ENCODE measurements at places on chromosomes 12 and 14. TPM values are rescaled to one million over a fixed set of nuclear protein-coding genes. Genes with fewer than 3 reads are reported as not detected.

DNA sequence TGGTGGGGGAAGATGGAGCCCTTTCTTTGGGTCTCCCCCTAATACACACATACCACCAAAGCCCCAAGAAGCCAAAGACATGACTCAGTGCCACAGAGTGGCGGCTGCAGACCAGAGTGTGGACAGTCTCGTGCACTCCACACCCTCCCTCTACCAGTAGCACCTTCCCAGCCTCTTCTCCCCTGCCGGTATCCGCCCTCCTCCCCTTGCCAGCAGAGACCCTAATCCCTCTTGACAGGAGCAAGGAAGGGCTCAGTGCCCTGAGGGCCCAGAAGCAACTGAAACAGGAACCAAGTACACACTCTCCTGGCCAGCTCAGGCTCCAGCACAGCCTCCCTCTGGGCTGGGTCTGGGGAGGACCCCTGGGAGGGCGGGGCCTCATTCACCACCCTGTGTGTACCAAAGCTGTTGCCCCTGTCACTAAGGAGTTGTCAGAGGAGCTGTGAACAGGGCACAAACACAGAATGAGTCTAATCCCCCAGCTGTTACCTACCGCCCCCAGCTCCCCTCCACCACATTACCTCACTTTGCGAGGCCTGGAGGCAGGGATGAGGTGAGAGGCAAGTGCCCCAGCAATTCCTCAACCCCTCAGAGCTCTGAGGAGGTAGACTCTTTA, 8.2 kb downstream of the SPRYD3 start:
- peaks cover 47% of the 10 kb centered on the region for H3K36me3 ChIP-seq
- peaks cover 69% of the 10 kb centered on the region for H3K4me1 ChIP-seq
- DNase-seq = no peak

GRCh38 chr14:35438910-35439713, 34.6 kb upstream of the NFKBIA start:
- H3K4me3 ChIP-seq = no peak overlapping the region
- H3K36me3 ChIP-seq = no peaks in the 10 kb centered on the region
- no peak overlapping the region for H3K27ac ChIP-seq
- DNase-seq = no peak
- no peaks in the 10 kb centered on the region for H3K27me3 ChIP-seq

DNA sequence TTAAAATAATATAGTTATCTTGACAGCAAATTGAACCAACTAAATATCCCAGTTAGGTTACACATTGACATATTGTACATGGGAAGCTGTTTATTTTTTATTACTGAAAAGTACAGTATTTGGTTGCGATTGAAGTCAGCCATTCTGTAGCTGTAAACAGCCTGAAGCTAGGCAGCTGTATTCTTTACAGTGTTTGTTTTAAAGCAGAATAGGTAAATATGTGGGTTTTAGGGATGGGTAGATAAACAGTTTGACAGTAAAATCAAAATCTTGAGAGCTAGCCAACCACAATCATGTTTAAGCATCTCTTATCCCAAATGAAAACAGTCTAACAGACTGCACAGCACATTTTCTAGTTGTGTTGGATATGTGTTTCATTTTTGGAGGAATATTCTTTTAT, 45.7 kb downstream of the TTC6 start:
- H3K27ac ChIP-seq = no peak overlapping the region
- DNase-seq = no peak
- H3K27me3 ChIP-seq = no peaks in the 10 kb centered on the region
- no peaks in the 10 kb centered on the region for H3K36me3 ChIP-seq
- no peak overlapping the region for H3K4me3 ChIP-seq
- H3K4me1 ChIP-seq = no peaks in the 10 kb centered on the region

- peaks cover 9% of the 10 kb centered on the region for H3K4me1 ChIP-seq
- H3K4me3 ChIP-seq = no peak overlapping the region
- H3K36me3 ChIP-seq = peaks cover 4% of the 10 kb centered on the region
These were observed 172.6 kb downstream of the PRKCH start for GRCh38 chr14:61494018-61494417.

DNA sequence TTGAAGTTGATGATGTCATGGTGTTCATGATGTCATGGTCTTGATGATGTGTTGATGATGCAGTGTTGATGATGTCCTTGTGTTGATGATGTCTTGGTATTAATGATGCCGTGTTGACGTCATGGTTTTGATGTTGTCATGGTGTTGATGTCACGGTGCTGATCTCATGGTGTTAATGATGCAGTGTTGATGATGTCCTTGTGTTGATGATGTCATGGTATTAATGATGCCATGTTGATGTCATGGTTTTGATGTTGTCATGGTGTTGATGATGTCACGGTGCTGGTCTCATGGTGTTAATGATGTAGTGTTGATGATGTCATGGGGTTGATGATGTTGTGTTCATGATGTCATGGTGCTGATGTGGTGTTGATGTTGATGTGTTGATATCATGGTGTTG, 48.0 kb upstream of the RIMBP2 start:
- H3K4me3 ChIP-seq = no peak overlapping the region
- H3K4me1 ChIP-seq = peaks cover 3% of the 10 kb centered on the region

GRCh38 chr12:121791671-121792551, 1.6 kb downstream of the RHOF start:
- no peak overlapping the region for H3K27ac ChIP-seq
- no peaks in the 10 kb centered on the region for H3K27me3 ChIP-seq
- DNase-seq = no peak
- peaks cover 43% of the 10 kb centered on the region for H3K4me1 ChIP-seq
- peaks cover 5% of the 10 kb centered on the region for H3K36me3 ChIP-seq

DNA sequence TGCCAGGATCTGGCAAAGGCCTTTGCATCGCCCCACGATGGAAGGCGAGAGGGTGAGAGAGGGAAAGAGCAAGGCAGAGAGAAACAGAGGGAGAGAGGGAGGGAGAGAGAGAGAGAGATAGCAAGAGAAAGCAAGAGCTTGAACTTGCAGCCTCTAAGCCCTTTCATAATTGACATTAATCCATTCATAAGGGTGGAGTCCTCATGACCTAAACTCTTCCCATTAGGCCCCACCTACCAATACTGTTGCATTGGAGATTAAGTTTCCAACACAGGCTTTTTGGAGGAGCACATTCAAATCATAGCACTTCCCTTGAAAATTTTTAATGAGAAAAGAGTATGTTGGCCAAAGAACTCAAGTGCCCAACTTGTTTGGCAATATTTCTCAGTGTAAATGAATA, 48.6 kb upstream of the ZDHHC17 start:
- no peak overlapping the region for H3K27ac ChIP-seq
- no peaks in the 10 kb centered on the region for H3K4me1 ChIP-seq
- no peaks in the 10 kb centered on the region for H3K27me3 ChIP-seq
- no peak for DNase-seq

- no peak for DNase-seq
- H3K4me1 ChIP-seq = peaks cover 8% of the 10 kb centered on the region
- H3K27me3 ChIP-seq = no peaks in the 10 kb centered on the region
- H3K36me3 ChIP-seq = no peaks in the 10 kb centered on the region
- H3K4me3 ChIP-seq = no peak overlapping the region
These were observed 3.2 kb upstream of the EGLN3 start for GRCh38 chr14:33954016-33954598.

DNA sequence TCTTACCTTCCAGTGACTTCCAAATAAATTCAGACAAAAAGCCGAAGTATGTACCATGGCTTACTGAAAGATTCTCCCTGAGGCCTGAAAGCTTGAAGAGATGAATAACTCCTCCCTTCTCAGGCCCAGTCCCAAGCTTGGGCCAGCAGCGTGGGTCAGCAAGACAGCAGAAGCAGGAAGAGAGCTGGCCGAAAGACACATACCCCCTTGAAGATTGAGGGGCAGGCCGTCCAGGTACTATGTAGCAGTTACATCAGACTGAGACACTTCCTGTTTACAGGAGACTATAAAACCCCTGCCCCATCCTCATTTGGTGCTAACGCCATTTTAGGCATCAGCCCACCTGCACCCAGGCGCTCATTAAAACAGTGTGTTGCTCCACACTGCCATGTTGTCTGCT, 15.0 kb downstream of the NDUFA12 start:
- H3K4me1 ChIP-seq = no peaks in the 10 kb centered on the region
- no peak overlapping the region for H3K4me3 ChIP-seq
- H3K27ac ChIP-seq = no peak overlapping the region

DNA sequence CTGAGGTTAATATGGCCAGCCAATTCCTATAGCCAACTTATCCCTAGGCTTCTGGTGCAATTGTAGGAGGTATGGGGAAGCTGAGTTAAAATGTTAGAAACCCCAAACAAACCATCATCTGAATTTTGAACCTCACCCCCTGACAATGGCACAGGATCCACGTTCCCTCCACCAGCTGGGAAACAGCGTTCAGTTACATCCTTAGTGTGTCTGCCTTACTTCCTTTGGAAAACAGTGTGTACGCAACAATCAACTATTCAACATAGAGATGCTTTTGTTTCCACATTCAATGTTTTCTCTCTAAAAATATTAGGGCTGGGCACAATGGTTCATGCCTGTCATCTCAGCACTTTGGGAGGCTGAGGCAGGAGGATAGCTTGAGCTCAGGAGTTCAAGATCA, 203.4 kb downstream of the TTC7B start:
- no peaks in the 10 kb centered on the region for H3K27me3 ChIP-seq
- no peak for DNase-seq
- no peaks in the 10 kb centered on the region for H3K36me3 ChIP-seq
- no peak overlapping the region for H3K27ac ChIP-seq
- H3K4me3 ChIP-seq = no peak overlapping the region
- no peaks in the 10 kb centered on the region for H3K4me1 ChIP-seq

- H3K27ac ChIP-seq = no peak overlapping the region
- no peaks in the 10 kb centered on the region for H3K4me1 ChIP-seq
- no peak for DNase-seq
- H3K4me3 ChIP-seq = no peak overlapping the region
- peaks cover 7% of the 10 kb centered on the region for H3K36me3 ChIP-seq
These were observed 30.3 kb downstream of the YEATS4 start for GRCh38 chr12:69389831-69390230.

The ZNF664 gene
- total RNA-seq = 31.2 TPM

The P3H3 gene
- 5.0 TPM for total RNA-seq

The HOTAIR gene
- 1.4 TPM for total RNA-seq

The KCNH3 gene
- total RNA-seq = 0.59 TPM

The KRT74 gene
- 2.0 TPM for total RNA-seq

All from suprapubic skin (tissue), 4 donors.